ENCODE measurements at places on chromosomes 5 and 9.

DNA sequence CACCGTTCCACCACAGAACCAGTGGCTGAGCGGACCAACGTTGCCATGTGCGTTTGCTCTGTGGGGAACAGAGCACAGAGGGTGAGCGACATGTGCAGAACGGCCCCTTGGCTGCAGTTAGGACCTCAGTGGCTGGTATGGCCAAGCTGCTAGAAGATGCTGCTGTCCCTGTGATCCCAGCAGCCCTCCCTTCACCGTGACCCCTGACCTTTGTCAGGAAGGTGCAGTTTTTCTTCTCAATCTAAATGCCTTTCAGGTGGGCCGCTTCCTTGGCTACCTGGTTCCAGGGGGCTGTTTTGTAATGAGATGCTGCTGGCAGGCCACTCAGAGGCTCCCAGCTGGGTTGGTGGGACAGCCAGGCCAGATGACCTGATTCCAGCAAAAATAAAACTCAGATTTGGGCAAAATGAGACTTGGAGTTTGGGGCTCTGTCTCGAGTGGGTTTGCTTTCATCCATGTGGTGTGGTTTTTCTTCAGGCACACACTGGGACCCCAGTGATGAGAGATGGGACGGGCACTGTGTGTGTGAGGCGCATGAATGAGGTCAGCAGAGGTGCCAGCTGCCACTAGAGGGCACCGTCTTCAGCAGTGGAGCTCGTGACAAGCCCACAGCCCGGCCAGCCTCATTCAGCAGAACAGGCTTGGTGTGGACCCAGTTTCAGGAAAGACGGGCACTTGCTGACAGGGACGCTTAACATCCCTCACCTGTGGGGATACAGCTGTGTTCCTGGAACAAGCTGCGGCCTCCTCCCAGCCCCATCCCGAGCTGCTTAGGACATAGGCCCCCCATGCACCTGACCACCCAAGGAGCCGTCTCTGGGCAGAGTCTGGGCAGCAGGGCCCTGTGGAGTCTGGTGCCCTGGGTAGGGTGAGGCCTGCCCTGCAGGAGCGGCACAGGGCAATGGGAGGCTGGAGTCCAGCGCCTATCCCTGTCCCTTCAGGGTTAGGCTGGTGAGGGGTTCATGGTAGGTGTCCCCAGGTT, 4.1 kb downstream of the MRPS2 start:
- DNase-seq: no peak

DNA sequence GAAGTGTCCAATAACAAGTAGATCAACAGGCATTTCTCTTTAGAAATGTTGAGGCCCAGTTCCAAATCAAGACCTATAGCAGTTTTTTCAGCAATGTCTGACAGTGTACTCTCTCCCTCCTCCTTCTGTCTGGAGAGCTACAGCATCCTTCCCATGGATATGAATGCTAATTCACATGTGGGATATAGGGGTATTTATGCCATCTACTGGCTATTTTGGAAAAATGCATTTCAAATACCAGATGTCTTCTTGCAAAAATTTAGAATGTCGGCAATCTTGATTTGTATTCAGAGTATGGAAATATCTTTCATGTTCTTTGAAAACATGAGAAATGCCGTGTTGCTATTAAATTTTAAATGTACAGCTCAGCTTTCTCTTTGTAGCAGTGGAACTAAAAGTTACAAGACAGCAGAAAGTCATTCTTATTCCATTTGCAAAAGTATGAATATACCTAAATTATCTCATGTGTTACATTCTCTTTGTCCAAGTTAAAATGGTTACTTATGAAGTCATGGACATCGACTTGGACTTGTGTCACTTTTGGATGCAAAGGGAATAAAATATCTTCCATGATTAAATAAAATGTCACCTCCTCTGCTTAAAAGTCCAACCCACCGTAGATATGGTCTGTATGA, 647.8 kb downstream of the TAF11L14 start:
- no peak for DNase-seq

GRCh38 chr5:172478256-172478655, 23.9 kb upstream of the SH3PXD2B start:
- no peak for DNase-seq

GRCh38 chr5:90221951-90222350, 187.6 kb downstream of the CETN3 start:
- no peak for DNase-seq

GRCh38 chr9:112551641-112552040, 65.0 kb downstream of the KIAA1958 start:
- DNase-seq: no peak

- DNase-seq: no peak
Measured at GRCh38 chr5:82748688-82749460, 328.3 kb downstream of the TMEM167A start.

DNA sequence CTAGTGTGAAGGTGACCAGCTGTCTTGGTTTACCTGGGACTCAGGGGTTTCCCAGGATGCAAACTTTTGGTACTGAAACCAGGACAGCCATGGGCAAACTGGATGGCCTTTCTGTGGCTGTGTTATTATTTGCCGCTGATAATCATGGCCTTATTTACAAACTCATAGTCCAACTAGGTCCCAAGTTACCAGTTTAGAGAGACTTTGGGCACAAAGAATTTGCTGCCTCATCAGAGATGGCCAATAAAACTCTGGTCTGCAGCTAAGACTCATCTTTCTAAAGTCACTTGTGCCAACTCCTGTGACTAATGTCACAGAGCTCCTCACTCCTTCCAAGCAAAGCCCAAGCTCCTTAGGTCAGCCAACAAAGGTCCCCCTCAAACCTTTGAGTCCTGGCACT, 47.5 kb upstream of the PLPP6 start:
- no peak for DNase-seq

DNA sequence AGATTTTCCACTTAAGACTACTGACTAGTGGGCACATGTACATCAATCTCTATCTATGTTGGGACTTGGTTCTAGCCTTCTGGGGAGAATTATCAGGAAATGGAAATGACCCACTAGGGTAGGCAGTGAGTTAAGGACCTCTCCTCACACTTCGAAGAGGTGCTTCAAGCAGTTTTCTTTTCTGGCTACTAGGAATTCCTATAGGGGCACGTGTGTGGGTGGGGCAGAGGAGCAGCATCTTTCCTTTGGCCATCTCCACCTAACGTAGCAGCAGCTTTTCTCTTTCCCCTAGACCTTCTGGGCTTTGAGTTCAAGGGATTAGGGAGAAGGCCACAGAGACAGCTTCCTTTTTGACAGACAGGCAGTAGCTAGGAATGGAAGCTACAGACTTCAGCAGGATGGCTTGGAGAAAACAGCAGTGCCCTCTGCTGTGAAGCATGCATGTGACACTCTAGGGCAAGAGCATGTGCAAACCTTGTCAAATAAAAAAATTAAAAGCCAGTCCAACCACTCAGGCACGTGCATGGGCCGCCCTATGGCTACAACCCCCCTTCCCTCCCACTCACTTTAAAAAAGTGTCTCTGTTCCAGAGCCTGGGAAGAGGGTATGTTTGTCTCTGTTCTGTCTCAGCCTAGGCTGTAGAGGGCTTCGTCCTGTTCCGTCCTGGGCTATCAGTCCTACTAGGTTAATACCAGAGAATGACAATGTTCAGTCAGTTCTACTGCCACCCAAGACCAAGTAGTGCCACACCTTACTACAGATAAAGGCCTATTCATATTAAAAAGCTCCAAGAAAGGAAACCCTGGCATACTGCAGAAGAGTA, 8.7 kb upstream of the GFRA3 start:
- peak; percentile 31 for DNase-seq

- DNase-seq: no peak
Measured at GRCh38 chr9:2158111-2158610, 143.0 kb downstream of the SMARCA2 start.

DNA sequence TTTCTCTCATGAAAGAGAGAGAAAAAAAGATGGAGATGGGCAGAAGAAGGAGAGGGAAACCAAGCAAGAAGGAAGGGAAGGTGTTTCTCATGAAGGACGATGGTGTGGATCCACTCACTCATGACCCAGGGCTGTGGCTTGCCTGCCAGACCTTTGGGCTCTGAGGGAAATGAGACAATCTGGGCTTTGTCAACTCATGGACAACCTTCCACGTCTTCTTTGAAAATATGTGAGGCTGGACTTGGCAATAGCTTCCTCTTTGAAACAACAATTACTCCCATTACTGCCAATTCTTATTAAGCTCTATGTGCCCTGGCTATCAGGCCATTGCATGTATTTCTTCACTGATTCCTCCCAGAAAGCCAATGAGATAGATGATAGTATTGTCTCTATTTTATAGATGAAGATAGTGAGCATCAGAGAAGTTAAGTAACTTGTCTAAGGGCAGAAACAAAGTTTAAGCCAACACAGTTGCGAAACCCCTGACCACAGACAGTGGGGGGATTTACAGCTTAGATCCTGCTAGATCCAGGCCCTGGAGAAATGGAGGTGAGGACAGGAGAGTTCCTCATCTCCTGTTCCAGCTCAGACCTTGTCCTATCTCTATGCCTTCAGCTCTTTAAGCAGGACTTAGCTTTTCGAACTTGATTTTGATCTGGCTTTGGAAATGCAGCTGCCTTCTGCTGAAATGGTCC, 132.4 kb downstream of the GCNT1 start:
- DNase-seq: no peak

All from iPS DF 6.9 (cell line).